EL (cell line): ENCODE measurements at places on chromosomes 11 and 22.
A peak's percentile ranks its signal among the peaks of the same experiment; 100 is the strongest.

GRCh38 chr11:64564419-64564818, 26.6 kb upstream of the SLC22A12 start:
- DNase-seq, result no peak

DNA sequence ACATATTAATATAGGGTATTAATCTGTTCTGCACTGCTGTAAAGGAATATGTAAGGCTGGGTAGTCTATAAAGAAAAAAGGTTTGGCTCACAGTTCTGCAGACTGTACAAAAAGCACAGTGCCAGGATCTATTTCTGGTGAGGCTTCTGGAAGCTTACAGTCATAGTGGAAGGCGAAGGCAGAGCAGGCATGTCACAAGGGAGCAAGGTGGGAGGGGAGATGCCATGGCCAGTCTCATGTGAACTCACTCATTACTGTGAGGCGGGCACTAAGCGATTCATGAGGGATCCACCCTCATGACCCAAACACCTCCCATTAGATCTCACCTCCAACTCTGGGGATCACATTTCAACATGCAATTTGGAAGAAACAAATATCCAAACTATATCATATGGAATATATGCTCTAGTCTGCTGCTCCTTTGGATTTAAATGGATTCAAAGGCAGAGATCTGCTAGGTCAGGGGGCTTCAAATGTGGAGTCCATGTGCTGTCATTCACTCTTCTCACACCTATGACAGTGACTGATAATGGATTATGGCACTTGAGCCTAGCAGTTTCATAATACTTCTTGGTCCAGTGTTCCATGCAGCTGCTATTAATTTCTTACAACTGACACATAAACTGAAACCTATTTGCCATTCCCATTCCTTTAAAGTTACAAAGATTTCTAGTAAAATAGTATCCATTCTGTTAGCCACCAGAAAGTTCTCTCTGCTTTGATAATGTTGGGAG, 146.0 kb downstream of the ATG16L2 start:
- no peak for DNase-seq

GRCh38 chr22:25110846-25111578, 88.6 kb upstream of the CRYBB3 start:
- peak; percentile 68 for DNase-seq

- peak; percentile 49 for DNase-seq
These were observed 74.9 kb upstream of the RAG2 start for GRCh38 chr11:36672815-36673450.

DNA sequence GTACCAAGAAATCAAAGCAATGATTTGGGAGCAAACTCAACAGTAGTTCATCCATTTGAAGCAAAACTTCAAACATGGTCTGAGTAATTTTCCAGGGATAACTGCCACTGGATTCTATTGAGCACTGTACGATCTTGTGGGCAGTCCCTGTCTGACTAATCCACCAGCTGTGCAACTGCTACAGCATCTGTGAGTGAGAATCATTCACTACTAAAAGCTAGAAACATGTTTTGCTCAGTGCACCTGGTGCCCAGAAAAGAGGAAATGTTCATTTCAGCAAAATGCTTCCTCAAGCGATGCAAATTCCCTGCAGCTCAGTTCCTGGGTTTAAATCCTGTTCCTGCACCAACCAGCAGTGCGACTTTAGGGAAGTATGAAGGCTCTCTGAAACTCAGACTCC, 1077.9 kb downstream of the DLG2 start:
- no peak for DNase-seq

DNA sequence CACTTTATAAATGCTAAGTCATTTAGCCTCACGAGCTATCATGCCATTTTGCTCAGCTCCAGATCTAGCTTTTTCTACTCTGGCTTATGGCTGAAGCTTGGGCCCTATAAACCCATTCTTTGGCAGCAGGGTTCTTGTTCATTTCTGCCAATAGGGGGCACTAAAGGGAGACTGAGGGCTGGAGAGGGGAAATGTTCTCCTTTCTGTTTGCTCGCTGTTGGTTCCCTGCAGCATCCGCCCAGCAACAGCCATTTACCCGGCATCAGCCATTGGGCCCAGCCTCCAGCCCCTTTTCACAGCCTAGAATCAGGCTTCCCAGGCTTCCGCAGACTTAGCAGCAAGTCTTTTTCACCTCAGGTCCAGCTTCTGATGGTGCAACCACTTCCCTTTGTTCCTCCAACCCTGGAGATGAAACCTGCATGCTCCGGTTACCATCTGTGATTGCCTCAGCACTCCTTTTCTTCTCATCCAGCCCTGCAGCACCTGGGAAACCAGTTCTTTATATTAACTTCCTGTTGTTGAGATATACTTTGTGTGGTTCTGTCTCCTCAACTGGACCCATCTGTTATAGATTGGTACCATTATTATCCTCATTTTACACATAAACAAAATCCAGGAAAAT, 4.2 kb upstream of the ME3 start:
- peak; percentile 29 for DNase-seq
